AG10803 (cell line): ENCODE measurements at places on chromosomes 12 and 14.

- DNase-seq, result no peak
Observed at GRCh38 chr12:100871195-100871734, 76.7 kb downstream of the ANO4 start.

- DNase-seq, result no peak
Observed at GRCh38 chr12:54564768-54565167, 15.4 kb downstream of the PDE1B start.

GRCh38 chr14:79373451-79373850, 837.9 kb downstream of the DIO2 start:
- no peak for DNase-seq

- DNase-seq, result no peak
Observed at GRCh38 chr14:81141426-81141825, 79.3 kb downstream of the GTF2A1 start.

DNA sequence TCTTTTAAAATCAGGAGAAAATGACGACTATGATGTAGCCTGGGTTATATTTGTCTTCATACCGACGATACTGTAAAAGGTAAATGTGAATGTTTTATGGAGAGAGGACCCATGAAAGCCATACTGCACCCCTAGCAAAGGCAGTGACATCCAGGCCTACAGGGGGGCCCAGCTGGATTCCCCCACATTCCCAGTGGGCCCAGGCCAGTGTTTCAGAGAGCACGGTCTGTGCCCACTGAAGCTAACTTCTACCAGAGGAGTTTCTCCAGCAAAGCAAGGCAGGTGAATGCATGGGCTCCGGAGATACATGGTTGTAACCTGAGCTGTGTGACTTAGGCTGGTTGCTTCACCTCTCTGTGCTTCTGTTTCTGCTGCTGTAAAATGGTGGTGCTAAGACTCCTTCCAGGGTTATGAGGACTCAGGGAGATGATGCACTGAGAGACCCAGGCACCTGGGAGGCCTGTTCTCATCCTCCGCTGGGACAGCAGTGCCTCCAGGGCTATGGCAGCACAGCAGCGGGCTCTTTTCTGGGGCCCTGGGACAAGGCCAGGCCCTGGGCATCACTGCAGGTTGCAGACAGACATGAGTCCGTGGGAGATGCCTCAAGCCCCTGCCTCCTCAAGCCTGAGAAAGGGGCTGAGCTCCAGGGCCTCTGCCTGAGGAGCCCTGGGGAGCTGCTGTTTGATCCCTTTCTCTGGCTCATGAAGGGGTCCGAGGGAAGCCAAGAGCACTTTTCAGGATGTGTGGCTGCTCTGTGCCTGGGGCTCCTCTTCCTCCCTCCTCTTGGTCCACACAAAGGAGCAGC, 73.7 kb downstream of the SERPINA3 start:
- DNase-seq, result no peak

GRCh38 chr12:102948941-102949352, 8.5 kb upstream of the ASCL1 start:
- DNase-seq, result peak; percentile 24

DNA sequence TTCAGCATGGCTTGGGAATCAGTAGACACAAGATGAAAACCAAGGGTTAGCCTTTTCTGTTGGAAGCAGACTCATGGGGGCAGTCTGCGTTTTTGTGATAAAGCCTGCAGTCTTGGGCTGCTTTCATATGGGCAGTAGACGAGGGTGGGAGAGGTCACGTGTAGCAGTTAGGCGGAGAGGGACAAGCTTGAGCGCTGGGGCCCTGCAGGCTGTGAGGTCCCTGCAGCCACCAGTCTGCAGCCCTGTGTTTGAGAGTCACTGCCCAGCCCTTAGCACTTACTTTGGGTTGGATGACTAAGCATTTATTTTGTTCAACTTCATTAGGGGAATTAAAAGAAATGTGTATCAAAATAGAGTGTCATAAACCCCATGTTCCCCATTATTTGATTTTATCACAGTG, 37.2 kb downstream of the EP400 start:
- no peak for DNase-seq

- DNase-seq, result no peak
Observed at GRCh38 chr12:27754795-27755194, 25.2 kb upstream of the KLHL42 start.

- no peak for DNase-seq
Observed at GRCh38 chr14:56004323-56004722, 113.9 kb upstream of the PELI2 start.

GRCh38 chr12:96073346-96074330, 38.3 kb upstream of the LTA4H start:
- DNase-seq, result no peak

GRCh38 chr14:49920935-49921334, 28.1 kb downstream of the ARF6 start:
- no peak for DNase-seq

DNA sequence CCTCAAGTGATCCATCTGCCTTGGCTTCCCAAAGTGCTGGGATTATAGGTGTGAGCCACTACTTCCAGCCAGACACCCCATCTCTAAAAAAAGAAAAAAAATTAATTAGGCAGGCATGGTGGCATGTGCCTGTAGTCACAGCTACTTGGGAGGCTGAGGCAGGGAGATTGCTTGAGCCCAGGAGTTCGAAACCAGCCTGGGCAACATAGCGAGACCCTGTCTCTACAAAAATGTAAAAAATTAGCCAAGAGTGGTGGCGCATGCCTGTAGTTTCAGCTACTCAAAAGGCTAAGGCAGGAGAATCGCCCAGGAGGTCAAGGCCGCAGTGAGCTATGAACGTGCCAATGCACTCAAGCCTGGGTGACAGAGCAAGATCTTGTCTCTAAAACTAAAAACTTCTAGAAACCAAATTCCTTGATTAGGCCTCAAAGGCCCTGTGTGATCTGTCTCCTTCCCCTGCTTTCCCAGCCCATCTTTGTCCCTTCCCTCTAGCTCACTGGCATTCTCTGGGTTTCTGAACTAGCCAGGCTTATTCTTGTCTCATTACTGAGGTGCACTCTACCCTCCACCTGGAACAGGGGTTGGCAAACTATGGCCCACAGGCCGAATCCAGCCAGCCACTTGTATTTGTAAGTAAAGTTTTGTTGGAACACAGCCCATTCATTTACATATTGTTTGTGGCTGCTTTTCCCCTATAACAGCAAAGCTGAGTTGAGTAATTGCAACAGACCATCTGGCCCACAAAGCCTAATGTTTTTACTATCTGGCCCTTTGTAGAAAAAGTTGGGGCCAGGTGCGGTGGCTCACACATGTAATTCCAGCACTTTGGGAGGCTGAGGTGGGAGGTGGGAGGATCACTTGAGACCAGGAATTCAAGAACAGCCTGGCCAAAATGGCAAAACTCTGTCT, 17.2 kb upstream of the TPCN1 start:
- DNase-seq, result peak; percentile 31

GRCh38 chr14:42112108-42112507, 505.4 kb downstream of the LRFN5 start:
- DNase-seq, result peak; percentile 1

DNA sequence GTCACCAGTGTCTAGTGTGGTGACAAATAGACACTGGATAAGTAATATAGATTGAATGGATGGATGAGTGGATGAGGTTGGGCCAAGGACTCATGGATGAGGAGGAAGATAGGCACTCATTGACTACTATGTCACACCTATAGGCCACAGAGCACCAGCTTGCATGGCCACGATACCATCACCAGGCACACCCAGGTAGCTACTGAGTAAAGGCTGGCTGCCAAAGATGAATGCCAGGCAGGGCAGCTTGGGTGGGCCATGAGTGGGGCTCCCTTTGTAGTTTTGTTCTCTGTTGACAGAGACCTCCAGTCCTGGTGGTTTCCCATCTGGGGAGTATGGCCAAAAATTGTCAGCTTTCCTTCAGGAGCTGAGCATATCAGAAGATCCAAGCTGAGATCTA, 11.2 kb upstream of the KRT83 start:
- DNase-seq, result no peak

GRCh38 chr12:69651922-69652321, 41.2 kb upstream of the LRRC10 start:
- no peak for DNase-seq

GRCh38 chr12:11891754-11892386, 178.9 kb upstream of the BCL2L14 start:
- no peak for DNase-seq

DNA sequence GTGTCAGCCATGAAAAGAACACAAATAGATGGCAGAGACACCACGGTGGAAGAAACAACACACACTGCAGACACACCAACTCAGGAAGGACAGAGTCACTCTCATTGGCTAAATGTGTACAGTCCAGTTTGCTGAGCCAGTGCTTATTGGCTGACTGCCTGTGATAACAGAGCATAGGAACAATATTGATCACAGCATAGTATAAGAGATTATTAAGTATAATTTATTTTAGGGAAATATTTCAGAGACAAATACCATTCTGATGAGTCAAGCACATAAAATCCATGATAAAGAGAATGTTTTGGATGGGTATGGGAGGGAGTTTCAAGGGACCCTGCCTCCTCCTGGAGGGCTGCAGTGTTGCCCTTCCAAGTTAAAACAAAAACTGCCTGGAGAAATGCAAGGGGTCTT, 50.9 kb downstream of the BTG1 start:
- DNase-seq, result peak; percentile 15

- peak; percentile 20 for DNase-seq
Observed at GRCh38 chr12:62426089-62426488, 40.5 kb upstream of the MON2 start.

DNA sequence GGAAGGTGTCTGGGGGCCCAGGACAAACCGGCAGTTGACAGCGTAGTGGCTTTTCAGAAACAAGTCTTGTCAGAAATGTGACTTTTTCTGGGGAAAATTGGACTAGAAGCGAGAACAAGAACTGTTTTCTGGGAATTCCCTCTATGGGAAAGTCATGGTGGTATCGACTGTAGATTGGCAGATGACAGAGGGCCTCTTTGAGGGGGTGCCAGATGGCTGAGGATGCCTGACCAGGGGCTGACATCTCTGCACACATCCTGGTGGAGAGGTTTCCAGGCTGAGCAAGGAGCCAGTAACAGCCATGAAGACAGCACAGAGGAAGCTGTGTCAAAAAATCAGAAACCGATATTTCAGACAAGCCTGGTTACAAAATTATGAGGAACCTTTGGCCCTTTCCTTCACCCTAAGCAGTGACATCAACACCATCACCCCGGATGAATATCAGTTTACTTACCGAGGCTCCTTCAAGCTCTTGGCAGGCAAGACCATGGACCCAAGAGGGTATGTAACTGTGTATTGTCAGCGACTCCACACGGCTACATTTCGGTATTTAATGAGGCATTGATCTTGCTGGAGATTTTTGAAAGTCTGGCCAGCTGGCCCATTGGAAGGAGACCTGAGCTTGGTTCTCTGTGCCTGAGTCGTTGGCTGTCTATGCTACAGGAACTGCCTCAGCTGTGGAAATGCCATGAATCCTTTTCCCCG, 1525.3 kb upstream of the TMEM132C start:
- DNase-seq, result no peak

DNA sequence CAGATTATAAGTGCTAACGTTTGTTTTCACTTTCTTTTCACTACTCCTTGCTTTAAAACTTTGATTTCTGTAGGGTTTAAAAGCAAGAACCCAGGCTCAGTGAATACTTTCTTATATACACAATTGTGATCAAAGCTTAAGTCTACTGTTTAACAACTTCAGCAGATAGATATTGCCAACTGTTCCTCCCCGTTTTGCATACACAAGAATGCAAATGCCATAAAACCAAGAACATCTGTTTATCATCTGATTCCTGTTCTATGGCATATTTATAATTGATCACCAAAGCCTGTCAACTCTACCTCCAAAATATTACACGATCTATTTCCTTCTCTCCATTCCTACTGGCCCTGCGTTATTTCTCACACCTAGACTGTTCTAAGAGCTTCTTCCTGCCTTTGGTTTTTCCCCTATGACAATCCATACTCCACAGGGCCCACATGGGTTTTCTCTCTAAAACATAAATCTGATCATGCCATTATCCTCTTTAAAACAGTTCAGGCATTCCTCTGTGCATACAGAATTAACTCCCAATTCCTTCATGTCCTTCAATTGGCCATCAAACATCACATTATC, 15.9 kb downstream of the MED13L start:
- DNase-seq, result peak; percentile 64

GRCh38 chr14:66638689-66639088, 130.7 kb downstream of the GPHN start:
- peak; percentile 14 for DNase-seq

- DNase-seq, result no peak
Observed at GRCh38 chr14:103029936-103030335, 27.4 kb downstream of the CDC42BPB start.

- no peak for DNase-seq
Observed at GRCh38 chr14:96808619-96809406, 11.6 kb downstream of the VRK1 start.

DNA sequence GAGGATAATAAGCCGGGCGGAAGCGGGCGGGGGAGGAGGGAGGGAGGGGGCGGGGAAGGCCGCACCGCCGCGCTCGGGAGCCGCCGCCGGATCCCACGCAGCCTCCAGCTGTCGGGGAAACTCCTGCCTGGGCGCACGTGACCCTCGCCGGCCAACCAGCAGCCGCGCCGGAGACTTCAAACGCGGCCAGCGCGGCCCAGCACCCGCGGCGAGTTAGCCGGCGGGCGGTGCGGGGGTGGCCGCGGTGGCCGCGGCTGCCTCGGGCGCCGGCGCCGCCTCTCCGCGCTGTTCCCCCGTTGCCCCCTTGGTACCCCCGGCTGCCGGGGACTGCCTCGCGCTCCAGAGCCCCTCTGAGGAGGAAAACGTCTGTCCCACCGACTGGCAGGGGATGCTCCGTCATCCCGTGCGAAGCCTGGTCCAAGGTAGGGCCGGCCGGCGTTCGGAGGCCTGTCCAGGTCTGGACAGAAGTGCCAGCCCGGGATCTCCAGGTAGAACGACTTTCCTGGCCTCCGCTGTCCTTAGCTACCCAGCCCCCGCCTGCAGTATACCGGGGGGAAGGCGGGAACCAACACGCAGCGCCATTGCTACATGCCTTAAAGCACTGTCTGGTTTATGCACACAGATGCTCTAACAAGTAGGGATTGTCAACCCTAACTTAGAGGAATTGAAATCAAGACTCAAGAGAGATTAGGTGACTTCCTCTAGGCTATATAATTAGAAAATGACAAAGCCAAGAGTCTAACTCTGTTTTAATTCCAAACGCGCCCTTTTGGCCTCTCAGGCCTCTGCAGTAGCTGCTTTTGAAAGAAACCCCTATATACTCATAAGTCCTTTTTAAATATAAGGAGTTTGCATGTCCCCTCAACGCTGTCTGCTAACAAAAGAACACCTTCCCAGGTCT, at the start of gene YAF2:
Gene YAF2, minus strand, starts transcription at position 9 of the 901 bp plus-strand sequence. CDS start 68 bp downstream, outside the sequence.
- DNase-seq, result peak; percentile 87
